ENCODE measurements at places on chromosomes 7 and 10.

- no peak for DNase-seq
Observed at GRCh38 chr10:22501413-22501812, 156.1 kb downstream of the SPAG6 start.

- no peak for DNase-seq
Observed at GRCh38 chr10:112260831-112261230, 22.4 kb upstream of the TECTB start.

GRCh38 chr10:110556969-110557601 lies 10.4 kb upstream of the SMC3 start:
- DNase-seq, result peak; percentile 50

DNA sequence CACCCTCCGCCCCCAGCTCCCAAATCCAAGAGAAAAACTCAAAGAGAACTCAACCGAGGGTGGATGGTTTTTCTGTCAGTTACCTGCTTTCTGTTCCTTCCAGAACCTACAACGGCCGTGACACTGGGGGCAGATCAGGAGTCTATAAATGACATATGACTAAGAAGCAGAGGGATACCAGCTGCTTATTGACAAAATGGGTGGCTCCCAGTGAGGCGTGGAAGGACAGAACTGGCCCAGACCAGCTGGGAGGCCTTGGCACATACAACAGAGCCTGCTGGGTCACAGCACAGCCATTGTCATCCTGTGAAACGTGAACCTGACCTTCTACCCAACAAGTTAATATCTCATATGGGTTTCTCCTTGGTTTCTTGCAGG lies 84.3 kb upstream of the ADRB1 start:
- DNase-seq, result no peak

GRCh38 chr10:71512761-71513539 lies 116.2 kb downstream of the CDH23 start:
- no peak for DNase-seq
